ENCODE measurements at places on chromosomes 3 and 15. TPM values are rescaled to one million over a fixed set of nuclear protein-coding genes. Genes with fewer than 3 reads are reported as not detected.

TMEM207 gene
- not detected for total RNA-seq

EPHB1 gene
- total RNA-seq: 0.50 TPM

MINAR1 gene
- total RNA-seq: 0.33 TPM

RPL35A gene
- 1,048 TPM for total RNA-seq

TNFAIP8L3 gene
- 10.7 TPM for total RNA-seq

ARGFX gene
- total RNA-seq: not detected

CHRNB4 gene
- total RNA-seq: not detected

ZWILCH gene
- 11.6 TPM for total RNA-seq

- H3K27ac ChIP-seq: peak overlapping the region; percentile 82
- H3K36me3 ChIP-seq: no peaks in the 10 kb centered on the region
- H3K4me1 ChIP-seq: peaks cover 31% of the 10 kb centered on the region
Observed at GRCh38 chr3:127735767-127736693, 63.3 kb downstream of the ABTB1 start.

DNA sequence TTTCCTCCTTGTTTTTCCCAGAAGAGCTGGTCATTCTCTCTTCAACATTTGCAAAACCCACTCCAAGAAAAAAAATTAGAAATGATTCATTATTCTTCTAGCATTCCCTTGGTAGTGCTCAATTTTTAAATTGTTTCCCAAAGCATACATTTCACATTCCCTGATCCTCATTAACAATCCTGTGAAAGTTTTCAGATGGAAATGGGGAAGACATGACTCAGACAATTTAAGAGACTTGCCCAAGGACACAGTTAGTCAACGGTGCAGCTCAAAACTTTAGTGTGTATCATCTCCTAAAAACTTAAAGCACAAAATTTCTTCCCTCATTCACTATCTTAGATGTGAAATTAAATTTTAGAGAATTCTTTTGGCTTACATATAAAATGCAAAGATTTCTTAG lies 17.1 kb upstream of the ABI3BP start:
- peak; percentile 65 for DNase-seq
- H3K27ac ChIP-seq: no peak overlapping the region
- peaks cover 2% of the 10 kb centered on the region for H3K4me1 ChIP-seq
- no peaks in the 10 kb centered on the region for H3K27me3 ChIP-seq
- no peaks in the 10 kb centered on the region for H3K36me3 ChIP-seq
- H3K4me3 ChIP-seq: no peak overlapping the region

GRCh38 chr15:97708252-97708651 lies 252.3 kb upstream of the ARRDC4 start:
- H3K4me1 ChIP-seq: no peaks in the 10 kb centered on the region
- H3K4me3 ChIP-seq: no peak overlapping the region
- no peaks in the 10 kb centered on the region for H3K36me3 ChIP-seq
- DNase-seq: no peak
- H3K27me3 ChIP-seq: no peaks in the 10 kb centered on the region

DNA sequence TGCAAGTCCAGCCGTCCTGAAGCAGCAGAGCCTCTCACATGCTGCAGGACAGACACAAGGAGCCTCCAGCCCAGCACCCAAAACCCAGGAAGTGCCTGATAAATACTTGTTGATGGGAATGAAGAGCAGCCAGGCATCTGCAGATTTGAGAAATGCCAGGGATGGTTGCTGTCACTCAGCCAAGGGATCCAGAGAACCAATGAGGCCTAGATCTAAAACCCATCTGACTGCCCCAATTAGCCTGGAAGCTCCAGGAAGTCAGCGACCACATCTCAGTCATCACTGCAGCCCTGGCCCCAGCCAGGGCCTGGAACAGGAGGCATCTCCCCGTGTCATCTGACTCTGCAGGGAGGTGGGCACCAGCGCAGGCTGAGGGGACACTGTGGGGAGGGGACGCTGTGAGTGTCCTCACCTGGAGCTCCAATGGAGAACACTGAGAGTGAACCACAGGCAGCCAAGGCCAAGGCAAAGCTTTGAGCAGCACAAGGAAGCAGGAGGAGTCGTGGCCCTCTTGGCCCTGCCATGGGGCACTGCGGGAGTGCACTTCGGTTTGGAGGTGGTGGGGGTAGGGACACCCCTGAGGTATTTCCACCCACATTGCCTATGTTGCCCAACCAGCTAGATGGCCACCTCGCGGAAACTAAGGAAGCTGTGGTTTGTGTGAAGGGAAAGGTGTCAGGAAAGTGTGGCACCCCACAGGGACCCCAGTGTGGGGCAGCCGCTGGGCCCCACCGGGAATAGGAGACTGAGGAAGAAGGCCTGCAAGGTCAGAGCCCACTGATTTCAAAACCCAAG lies 229.5 kb downstream of the VPS13C start:
- no peaks in the 10 kb centered on the region for H3K36me3 ChIP-seq
- no peak for DNase-seq
- no peaks in the 10 kb centered on the region for H3K4me1 ChIP-seq
- no peaks in the 10 kb centered on the region for H3K27me3 ChIP-seq
- H3K4me3 ChIP-seq: no peak overlapping the region

DNA sequence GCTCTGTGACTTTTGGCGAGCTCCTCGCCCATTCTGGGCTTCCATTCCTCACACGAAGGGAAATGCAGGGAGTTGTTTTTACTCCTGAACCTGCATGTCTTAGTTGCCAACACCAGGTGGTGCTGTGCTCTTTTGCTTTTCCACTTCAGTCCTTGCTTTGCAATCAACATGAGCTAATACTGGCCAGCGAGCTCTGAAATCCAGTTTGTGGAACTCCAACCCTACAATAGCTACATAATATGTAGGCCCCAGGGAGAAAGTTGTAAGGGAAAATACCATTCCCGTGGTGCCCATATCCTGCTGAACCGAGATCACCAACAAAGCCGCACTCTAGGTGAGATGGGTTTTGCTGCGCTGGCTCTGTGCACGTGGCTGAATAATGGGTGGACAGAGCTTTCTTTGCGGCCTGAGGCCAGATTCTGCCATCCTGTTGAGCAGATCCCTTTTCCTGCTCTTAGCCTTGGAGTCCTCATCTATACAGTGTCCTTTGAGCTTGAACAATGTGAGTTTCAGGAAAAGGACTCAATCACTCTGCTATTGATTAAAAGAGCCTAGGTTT lies 25.0 kb downstream of the LSM3 start:
- no peaks in the 10 kb centered on the region for H3K36me3 ChIP-seq
- peak; percentile 90 for DNase-seq
- peaks cover 30% of the 10 kb centered on the region for H3K4me1 ChIP-seq
- H3K27ac ChIP-seq: no peak overlapping the region
- no peaks in the 10 kb centered on the region for H3K27me3 ChIP-seq

- H3K36me3 ChIP-seq: no peaks in the 10 kb centered on the region
- no peaks in the 10 kb centered on the region for H3K27me3 ChIP-seq
- H3K4me1 ChIP-seq: peaks cover 6% of the 10 kb centered on the region
- H3K4me3 ChIP-seq: peak overlapping the region; percentile 89
- H3K27ac ChIP-seq: peak overlapping the region; percentile 71
Observed at GRCh38 chr3:61562721-61563312, 1.4 kb downstream of the PTPRG start.

DNA sequence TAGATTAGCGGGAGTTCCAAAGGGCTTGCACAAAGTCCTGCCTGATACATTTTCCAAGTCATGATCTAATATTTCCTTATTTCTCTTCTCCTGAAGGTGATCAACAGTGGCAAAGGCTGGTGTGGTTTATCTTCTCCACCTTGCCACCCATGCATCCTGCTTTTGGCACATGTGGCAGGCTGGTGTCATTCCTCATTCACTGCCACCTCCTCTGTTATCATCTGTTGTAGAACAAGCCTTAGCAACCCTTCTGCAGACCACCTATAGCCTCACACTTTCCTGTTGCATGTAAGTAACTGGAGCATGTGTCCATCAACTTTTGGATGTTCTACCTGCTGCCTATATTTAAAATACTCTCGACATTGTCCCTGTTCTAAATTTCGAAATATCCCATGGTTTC lies 294.1 kb downstream of the ZBTB20 start:
- no peaks in the 10 kb centered on the region for H3K36me3 ChIP-seq
- no peaks in the 10 kb centered on the region for H3K4me1 ChIP-seq
- H3K4me3 ChIP-seq: no peak overlapping the region
- no peak for DNase-seq

DNA sequence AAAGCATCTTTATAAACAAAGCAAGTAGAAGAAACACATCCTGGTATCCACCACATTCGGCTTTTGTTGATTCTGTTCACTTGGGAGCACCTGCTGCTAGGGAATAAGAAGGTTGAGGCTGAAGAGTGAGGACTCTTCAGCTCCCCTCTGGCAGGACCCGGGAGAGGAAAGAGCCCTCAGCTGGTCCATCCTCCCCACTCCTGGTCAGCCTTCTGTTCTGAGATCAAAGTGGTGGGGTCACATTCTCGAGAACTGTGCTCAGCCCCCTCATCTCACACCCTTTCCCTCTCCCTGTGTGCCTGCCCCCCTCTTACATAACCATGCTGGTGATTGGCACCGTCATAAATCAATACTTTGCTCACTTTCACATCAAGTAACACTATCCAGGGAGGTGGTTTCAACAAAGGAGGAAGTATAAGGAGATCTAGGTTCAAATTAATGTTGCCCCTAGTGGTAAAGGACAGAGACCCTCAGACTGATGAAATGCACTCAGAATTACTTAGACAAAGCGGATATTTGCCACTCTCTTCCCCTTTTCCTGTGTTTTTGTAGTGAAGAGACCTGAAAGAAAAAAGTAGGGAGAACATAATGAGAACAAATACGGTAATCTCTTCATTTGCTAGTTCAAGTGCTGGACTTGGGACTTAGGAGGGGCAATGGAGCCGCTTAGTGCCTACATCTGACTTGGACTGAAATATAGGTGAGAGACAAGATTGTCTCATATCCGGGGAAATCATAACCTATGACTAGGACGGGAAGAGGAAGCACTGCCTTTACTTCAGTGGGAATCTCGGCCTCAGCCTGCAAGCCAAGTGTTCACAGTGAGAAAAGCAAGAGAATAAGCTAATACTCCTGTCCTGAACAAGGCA lies at the start of gene NR1I2:
Gene NR1I2 (plus strand): TSS at position 772 of the 869 bp plus-strand sequence.
- no peaks in the 10 kb centered on the region for H3K4me1 ChIP-seq
- no peaks in the 10 kb centered on the region for H3K36me3 ChIP-seq
- DNase-seq: no peak
- H3K27ac ChIP-seq: no peak within 1 kb of the TSS

- peaks cover 20% of the 10 kb centered on the region for H3K4me1 ChIP-seq
- no peaks in the 10 kb centered on the region for H3K27me3 ChIP-seq
- DNase-seq: no peak
- H3K36me3 ChIP-seq: no peaks in the 10 kb centered on the region
- H3K4me3 ChIP-seq: no peak overlapping the region
- H3K27ac ChIP-seq: no peak overlapping the region
Observed at GRCh38 chr3:159882367-159882766, 106.3 kb upstream of the IL12A start.

DNA sequence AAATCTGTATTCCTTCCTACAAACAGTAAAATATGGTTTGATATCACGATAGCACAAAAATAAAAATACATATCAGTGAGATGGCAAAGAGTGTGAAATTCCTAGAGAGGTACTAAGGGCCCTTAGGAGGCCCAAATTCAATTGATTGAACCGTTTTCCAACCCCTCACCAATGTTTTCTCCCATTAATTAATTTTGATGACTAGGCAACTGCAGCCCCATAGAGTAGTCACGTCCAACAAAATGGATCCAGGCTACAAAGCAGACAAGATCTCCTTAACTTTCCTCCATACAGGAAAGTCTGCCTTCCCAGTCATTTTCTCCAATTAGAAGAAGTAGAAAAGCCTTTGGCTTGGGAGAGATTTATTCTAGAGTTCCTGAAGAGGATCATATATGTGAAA lies 193.9 kb downstream of the PLOD2 start:
- no peak overlapping the region for H3K27ac ChIP-seq
- no peaks in the 10 kb centered on the region for H3K36me3 ChIP-seq
- no peaks in the 10 kb centered on the region for H3K4me1 ChIP-seq
- no peak overlapping the region for H3K4me3 ChIP-seq
- H3K27me3 ChIP-seq: no peaks in the 10 kb centered on the region
- DNase-seq: no peak

DNA sequence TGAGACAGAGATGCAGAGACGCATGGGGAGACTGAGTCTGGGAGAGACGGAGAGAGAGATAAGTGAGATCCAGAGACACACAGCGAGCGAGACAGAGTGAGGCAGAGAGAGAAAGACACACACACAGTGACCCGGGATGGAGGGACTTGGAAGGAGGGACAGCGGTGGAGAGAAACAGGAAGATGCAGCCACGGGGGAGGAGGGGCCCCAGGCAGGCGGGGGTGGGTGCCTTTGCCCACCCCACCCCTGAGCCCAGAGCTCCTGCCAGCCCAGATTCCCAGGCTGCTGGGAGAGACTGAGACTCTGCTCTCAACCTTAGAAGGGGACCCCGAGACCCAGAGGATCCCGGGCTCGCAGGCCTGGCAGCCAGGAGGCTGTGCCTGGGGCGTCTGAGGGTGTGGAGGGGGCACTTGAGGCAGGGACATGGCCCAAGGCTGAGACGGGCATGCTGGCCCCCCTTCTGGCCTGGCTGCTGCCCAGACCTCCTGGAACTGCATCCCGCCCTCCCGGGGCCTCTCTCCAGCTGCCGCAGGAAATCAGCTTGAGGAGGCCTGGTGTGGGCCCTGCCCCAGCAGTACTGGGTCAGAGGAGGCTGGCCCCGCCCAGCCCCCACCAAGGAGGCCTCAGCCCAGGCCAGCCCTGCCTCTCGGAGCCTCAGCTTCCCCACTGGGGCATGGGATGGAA lies 18.1 kb downstream of the H1-8 start:
- H3K36me3 ChIP-seq: peaks cover 43% of the 10 kb centered on the region
- peak overlapping the region; percentile 24 for H3K4me3 ChIP-seq
- peaks cover 42% of the 10 kb centered on the region for H3K4me1 ChIP-seq

All from fibroblast of lung (primary cell).